ENCODE measurements at places on chromosomes 16 and 17. TPM values are rescaled to one million over a fixed set of nuclear protein-coding genes. Genes with fewer than 3 reads are reported as not detected.

- DNase-seq = no peak
Observed at GRCh38 chr17:59483860-59484259, 81.5 kb upstream of the DHX40 start.

The PPP1R27 gene
- not detected for total RNA-seq

DNA sequence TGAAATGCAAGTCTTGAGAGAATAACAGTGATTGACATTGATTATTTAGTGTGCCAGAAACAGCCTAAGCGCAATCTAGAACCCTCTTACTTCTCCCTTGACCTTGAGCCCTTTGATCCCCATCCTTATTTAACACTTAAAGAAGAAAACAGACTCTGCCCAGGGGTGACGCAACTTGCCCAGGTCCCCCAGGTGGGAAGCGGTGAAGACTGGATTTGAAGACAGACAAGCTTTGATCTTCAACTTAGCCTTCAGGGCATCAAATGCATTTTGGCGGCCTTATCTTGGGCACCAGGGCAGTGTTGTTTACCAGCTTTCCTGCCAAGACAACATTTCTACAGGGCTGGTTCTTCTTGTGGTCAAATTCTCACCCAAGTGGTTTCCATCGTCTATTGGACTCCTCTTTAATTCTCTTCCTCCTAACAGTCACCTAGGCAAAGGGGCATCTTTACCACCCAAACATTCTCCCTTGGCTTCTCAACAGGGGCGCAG, 8.9 kb upstream of the CIITA start:
- no peak for DNase-seq

The SPHK1 gene
- total RNA-seq = 1.6 TPM

The KRT23 gene
- total RNA-seq = 0.41 TPM

- no peak for DNase-seq
Observed at GRCh38 chr17:69058165-69058564, 2.6 kb downstream of the ABCA9 start.

DNA sequence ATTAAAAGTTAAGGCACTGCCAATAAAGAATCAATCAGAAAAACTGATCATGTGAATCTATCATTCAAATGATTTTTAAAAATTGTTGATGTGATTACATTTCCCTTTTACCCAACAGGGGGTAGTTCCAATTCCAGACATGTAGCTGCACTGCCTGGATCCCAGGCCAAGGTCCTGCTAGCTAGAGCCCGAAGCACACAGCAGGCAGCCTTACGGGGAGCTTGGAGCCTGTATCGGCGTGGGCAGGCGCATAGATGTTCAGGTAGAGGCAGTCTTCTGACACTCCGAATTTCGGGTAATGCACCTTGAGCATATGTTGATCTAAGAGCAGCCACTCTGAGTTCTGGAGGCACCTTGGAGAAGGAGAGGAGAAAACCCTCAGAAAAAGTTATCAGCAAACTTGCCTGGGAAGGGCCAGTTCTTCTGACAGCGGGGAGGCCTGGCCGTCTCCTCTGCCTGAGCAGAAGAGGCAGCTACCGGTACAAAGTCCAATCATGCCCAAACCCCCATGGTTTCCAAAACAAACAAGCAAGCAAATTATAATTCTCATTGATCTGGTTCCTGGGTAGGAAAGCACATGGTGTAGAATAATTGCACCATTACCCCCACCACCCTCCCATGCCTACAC, 3.6 kb downstream of the CES5A start:
- no peak for DNase-seq

All from frontal cortex (tissue), 4 donors.